Stimulated activated CD4-positive, alpha-beta T cell treated with anti-CD3 and anti-CD28 coated beads, Interleukin-15, amount 100 ng/mL, for 24 hours (primary cell): ENCODE measurements at places on chromosomes 13 and 19.
A peak's percentile ranks its signal among the peaks of the same experiment; 100 is the strongest.

GRCh38 chr13:111407381-111408131 is 87.1 kb downstream of the TEX29 start:
- no peak for DNase-seq

- peak; percentile 81 for DNase-seq
Observed at GRCh38 chr19:48635263-48635965, 1.8 kb downstream of the DBP start.

DNA sequence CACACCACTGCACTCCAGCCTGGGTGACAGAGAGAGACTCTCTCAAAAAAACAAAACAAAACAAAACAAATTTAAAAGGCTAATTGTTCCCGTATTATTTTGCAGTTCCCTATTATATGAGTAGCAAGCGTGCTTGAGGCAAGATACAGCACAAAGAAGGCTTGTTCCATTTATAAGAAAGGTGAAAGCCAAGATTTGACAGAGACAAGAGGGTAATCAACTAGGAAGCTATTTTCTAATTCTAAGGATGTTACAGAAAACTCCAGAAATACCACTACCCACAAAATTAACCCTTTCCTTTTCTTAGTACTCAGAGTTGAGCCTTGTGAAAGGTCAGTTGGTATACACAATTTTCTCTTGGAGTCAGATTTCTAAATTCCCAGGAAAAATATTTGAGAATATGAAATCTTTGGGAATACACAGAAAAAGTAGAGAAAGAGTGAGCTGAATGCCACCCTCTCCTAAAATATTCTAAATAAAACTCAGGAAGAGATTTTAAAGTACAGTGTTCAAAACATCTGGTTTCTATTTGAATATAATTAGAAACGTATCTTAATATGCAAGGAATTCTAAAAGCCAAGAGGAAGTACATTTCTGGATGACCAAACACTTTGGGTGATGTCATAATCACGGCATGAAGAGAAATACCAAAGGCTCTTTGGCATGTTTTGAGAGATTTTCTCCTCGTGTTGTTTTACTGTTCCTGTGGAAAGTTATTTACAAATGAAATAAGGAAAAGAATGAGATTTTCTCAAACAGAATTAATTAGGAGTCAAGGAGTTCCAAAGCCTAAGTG is 63.0 kb upstream of the FLT1 start:
- DNase-seq: no peak

- peak; percentile 97 for DNase-seq
Observed at GRCh38 chr19:2084993-2085720, 11.0 kb downstream of the MOB3A start.

DNA sequence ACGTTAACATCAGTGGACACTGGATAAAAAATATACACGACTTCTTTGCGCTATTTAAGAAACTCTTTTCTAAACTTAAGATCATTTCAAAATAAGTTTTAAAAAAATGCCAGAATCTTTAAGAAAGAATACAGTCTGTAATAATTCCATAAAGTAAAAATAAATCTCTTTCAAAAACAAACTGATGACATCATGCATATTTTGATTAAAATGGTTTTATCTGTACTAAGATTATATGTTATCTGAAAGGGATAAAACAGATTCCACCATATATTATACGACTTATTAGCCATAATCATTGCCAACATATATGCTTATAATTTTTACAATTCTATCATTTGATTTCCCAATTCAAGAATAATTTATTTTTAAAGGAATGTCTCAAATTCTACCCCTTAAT is 15.3 kb upstream of the ELF1 start:
- DNase-seq: no peak

GRCh38 chr13:96963786-96964475 is 30.3 kb downstream of the OXGR1 start:
- no peak for DNase-seq

GRCh38 chr13:20140487-20140886 is 20.4 kb downstream of the GJA3 start:
- DNase-seq: no peak

DNA sequence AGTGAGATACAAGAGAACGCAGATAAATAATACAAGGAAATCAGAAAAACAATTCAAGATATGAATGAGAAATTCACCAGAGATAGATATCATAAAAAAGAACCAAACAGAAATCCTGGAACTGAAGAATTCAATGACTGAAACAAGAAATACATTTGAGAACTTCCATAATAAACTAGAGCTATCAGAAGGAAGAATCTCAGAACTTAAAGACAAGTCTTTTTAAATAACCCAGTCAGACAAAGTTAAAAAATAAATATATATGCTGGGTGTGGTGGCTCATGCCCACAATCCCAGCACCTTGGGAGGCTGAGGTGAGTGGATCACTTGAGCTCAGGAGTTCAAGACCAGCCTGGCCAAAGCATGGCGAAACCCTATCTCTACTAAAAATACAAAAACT is 28.7 kb upstream of the N4BP2L1 start:
- DNase-seq: no peak
